ENCODE measurements at places on chromosomes 6 and 20. TPM values are rescaled to one million over a fixed set of nuclear protein-coding genes. Genes with fewer than 3 reads are reported as not detected.

The SEC23B gene
- 84.6 TPM for total RNA-seq

The PRSS35 gene
- total RNA-seq, result 0.69 TPM

The OR12D3 gene
- not detected for total RNA-seq

The CRISP2 gene
- total RNA-seq, result not detected

The CYB5R4 gene
- total RNA-seq, result 14.9 TPM

The PRL gene
- not detected for total RNA-seq

The HTR1B gene
- total RNA-seq, result not detected

The CST2 gene
- total RNA-seq, result not detected

The SOX18 gene
- 0.11 TPM for total RNA-seq

The FOXS1 gene
- 0.17 TPM for total RNA-seq

The SIRPG gene
- 0.03 TPM for total RNA-seq

The MYLK4 gene
- total RNA-seq, result 0.02 TPM

The RAD21L1 gene
- 0.59 TPM for total RNA-seq

The TCF15 gene
- total RNA-seq, result not detected

The CD24 gene
- total RNA-seq, result 1.6 TPM

The BPIFB4 gene
- not detected for total RNA-seq

The SCUBE3 gene
- 1.0 TPM for total RNA-seq

The EDN3 gene
- not detected for total RNA-seq

The CD40 gene
- total RNA-seq, result not detected

The BMP2 gene
- total RNA-seq, result 0.57 TPM

The C20orf141 gene
- total RNA-seq, result 0.50 TPM

The REPS1 gene
- 46.9 TPM for total RNA-seq

The STMND1 gene
- not detected for total RNA-seq

The KCNQ2 gene
- total RNA-seq, result 0.23 TPM

The GPX5 gene
- total RNA-seq, result not detected

The FAM135A gene
- 7.4 TPM for total RNA-seq

The TMEM170B gene
- 1.2 TPM for total RNA-seq

The TP53INP2 gene
- 2.8 TPM for total RNA-seq

The GGT7 gene
- total RNA-seq, result 4.2 TPM

The ARG1 gene
- not detected for total RNA-seq

The FAXC gene
- 5.9 TPM for total RNA-seq

The TSPO2 gene
- 0.34 TPM for total RNA-seq

The IRF4 gene
- total RNA-seq, result not detected

The WFDC5 gene
- not detected for total RNA-seq
